ENCODE measurements at places on chromosomes 12 and 14. TPM values are rescaled to one million over a fixed set of nuclear protein-coding genes. Genes with fewer than 3 reads are reported as not detected.

The LRRC10 gene
- not detected for polyA plus RNA-seq

The PYGL gene
- 8.7 TPM for polyA plus RNA-seq

The PTGER2 gene
- 2.3 TPM for polyA plus RNA-seq

The FOXA1 gene
- polyA plus RNA-seq = 10.9 TPM

The B4GALNT3 gene
- polyA plus RNA-seq = not detected

The TMTC1 gene
- 1.1 TPM for polyA plus RNA-seq

The GARIN6 gene
- polyA plus RNA-seq = not detected

The SERPINA12 gene
- 0.54 TPM for polyA plus RNA-seq

The CFAP251 gene
- 0.34 TPM for polyA plus RNA-seq

Data from small intestine (tissue), 16 donors.